ENCODE measurements at places on chromosomes 2 and 18.

DNA sequence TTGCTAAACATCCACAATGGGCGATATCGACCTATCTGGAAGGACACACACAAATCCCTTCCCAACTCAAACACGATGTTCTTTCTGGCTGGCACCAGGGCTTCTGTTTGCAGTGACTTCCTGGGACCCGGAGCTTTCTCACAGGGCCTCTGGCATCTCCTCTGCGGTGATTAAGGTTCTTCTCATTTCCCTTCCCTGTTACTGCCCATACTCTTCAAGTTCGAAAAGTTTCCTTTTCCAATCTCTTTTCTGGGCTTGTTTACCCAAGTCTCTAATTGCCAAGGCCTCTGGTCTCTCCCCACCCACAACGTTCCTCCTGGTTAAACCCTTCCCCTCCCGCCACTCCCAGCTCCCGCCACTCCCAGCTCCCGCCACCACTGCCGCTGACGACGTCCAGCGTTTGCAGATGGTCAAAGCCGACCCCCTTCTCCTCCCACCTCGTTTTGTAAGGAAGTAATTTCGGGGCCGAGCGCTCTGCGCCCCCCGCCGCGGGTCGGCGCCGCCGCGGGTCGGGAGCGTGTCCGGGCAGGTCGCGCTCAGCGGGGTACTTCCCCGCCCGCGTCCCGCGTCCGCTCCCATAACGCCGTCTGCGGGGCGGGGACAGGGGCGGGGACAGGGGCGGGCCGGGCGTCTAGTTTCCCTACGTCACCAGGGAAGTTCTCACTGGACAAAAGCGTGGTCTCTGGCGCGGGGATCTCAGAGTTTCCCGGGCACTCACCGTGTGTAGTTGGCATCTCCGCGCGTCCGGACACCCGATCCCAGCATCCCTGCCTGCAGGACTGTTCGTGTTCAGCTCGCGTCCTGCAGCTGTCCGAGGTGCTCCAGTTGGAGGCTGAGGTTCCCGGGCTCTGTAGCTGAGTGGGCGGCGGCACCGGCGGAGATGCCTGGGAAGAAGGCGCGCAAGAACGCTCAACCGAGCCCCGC lies at the start of gene PMAIP1:
Gene PMAIP1 (plus strand): TSS at position 699 of the 924 bp plus-strand sequence. CDS start 182 bp downstream, at position 881.
- peak; percentile 90 for DNase-seq

- DNase-seq, result peak; percentile 50
Measured at GRCh38 chr2:5539282-5540165, 152.7 kb upstream of the SOX11 start.

DNA sequence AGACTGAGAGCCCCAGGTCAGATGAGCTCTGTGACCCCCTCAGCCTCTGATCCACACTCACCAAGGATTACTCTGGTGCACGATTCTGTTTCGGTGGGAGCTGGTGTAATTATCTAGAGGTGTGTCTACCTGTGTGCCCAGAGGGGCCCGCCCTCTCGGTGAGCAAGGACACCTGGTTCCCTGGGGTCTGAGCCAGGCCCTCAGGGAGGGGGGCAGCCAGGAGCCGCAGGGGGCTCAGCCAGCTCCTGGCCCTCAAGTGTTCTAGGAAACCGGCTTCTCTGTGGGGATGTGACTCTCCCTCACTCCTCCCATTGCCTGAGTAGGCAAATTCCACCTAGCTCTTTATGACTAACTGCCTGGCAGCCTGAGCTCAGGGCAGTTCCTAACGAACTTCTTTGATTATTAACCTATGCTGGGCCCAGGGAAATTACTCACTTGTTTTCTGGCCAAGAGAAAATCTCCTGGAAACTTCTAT lies 17.4 kb downstream of the AGAP1 start:
- peak; percentile 69 for DNase-seq

- no peak for DNase-seq
Measured at GRCh38 chr2:2573658-2574293, 242.7 kb upstream of the MYT1L start.

GRCh38 chr2:207160115-207160514 lies 5.6 kb downstream of the KLF7 start:
- DNase-seq, result peak; percentile 55

GRCh38 chr2:881204-881918 lies 69.3 kb upstream of the SNTG2 start:
- no peak for DNase-seq

GRCh38 chr2:145040433-145040832 lies 520.5 kb upstream of the ZEB2 start:
- no peak for DNase-seq

DNA sequence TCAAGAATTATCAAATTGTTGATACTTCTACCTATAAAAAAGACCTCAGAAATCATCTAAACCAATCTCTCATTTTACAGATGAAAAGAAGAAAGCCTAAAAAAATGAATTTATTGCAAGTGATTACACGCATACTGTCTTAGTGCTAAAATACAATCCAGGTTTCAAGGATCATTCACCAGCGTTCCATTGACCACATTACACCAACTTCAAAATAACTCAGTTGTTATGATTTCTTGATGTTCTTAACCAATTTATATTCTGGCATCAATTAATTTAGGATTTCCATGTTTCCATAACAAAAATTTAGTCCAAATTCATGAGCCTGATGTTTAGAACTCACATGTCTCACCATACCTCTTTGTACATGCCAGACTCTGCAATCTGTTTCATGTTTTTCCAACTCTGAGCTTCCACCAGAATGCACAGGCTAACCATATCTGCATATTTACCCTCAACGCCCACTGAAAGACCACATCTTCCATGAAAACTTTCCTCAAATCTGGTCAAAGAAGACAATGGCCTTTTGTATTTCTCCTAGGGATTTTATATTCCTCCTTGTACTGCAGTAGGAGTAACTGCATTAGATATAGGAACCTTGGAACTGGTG lies 2.1 kb upstream of the INSIG2 start:
- no peak for DNase-seq

DNA sequence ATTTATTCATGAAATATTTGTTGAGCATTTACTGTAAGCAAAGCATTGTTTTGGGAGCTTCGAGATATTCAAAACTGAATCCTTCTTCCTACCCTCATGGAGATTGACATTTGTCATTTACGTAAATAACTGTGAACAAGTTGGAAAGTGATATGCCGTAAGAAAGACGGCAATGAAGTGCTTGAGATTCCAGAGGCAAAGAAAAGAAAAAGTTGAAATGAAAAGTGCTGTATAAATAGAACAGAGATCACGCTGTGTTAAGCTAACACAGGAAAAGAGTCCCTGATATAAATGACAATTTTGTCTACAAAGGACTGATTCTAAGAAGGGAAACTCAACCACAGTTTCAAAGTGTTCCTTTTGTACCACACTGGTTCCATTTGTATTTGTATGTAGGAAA lies 1.8 kb downstream of the CHRNA1 start:
- DNase-seq, result no peak

DNA sequence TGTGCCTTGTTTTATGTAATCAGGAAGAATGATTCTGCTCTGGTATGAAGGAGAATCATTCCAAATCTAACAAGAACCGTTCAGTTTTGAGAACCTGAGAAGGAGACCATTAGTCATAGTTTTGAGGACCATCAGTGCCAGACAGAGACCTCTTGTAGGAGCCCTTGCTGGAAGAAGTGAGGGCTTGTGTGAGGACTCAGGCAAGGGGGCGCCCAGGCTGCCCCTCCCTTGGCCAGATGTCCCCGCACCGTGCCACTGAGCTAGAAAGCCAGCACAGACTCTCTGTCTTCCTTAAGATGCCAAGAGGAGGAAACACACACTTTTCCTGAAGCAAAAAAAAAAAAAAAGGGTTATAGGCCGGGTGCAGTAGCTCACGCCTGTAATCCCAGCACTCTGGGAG lies 55.7 kb upstream of the SLC39A10 start:
- no peak for DNase-seq

DNA sequence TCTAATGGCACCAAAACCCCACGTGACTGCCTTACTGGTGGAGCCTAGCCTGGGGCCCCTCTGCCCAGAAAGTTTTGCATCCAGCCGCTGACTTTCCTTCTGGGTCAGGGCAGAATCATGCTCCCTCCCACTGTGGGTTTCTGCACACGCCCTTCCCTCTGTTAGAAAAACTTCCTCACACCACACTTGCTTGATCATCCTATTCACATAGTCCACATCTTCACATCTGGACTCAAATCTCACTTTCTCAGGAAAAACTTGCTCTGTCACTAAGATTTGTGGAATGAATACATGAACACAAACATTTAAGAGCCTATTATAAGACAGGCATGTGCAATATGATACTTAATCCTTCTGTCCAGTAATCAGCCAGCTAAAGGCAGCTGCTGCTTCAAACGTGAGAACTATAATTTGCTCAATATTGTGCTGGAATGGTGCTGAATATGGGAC lies 274.7 kb downstream of the RND3 start:
- DNase-seq, result no peak

- no peak for DNase-seq
Measured at GRCh38 chr2:203569677-203570316, 34.7 kb upstream of the RAPH1 start.

DNA sequence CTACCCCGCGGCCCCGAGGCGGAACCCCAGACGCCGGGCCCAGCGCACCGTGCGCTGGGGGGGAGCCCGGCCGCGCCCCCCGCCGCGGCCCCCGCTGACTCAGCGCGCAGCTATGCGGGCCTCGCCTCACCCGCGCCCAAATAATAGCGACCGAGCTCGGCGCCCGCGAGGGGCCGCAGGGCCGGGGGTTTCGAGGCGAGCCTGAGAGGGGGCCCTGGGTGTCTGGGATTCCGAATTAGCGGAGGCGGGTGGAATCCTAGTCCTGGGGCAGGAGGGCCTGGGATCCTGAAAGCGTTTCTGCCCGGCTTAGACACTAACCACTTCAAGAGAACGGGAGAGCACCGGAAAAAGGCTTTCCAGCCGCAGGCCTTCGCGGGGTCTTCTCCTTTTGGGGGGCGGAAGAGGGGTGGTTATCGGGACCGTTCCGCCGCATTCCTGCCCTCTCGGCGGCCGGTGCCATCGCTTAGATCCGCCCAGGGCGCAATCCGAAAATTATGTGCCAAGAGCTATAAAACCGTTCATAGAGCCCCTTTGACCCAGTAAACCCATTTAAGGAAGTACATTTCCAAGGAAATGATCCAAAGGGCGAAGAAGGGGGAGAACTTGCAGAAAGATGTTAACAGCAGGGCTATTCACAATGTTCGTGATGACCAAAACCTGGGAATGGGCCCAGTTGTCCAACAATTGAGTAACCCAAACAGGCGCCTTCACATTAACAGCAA lies 681 bp upstream of the ROCK2 start:
- no peak for DNase-seq

- DNase-seq, result no peak
Measured at GRCh38 chr2:4745056-4745991, 946.9 kb upstream of the SOX11 start.

DNA sequence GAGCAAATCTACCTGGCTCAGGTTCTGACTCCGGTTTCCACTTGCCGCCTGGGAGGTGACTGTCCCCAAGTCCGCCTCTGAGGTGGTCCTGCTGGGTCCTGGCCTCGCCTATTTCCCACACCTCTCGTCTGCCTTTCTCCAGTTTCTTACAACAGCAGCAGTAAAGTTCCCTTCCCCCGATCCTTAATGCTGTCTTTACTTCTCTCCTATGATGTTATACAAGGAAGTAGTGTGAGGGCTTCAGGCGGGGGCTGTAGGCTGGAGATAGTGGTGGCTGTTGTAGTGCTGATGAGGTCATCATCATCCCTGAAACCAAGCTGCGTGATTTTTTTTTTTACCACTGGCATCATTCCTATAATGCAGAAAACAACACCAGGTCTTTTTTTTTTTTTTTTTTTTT lies 18.9 kb downstream of the TGIF1 start:
- no peak for DNase-seq

DNA sequence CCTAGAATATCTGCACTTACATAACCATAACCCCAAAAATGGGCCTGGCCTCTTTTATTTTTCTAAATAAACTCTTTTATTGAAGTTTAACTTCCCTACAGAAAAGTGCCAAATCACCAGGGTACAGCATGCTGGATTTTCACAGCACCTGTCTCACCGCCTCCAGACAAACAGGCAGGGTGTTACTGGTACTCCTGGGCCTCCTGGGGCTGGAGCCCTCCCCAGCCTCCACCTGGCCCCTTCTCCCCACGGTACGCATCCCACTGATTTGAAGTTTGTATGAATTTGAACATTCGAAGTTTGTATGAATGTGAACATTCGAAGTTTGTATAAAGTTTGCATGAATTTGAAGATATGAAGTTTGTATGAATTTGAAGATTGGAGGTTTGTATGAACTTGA lies 232.1 kb downstream of the NDUFA10 start:
- DNase-seq, result no peak

GRCh38 chr2:119545754-119546446 lies 1.7 kb downstream of the CFAP221 start:
- DNase-seq, result no peak

- no peak for DNase-seq
Measured at GRCh38 chr2:191565120-191565519, 112.8 kb upstream of the NABP1 start.

DNA sequence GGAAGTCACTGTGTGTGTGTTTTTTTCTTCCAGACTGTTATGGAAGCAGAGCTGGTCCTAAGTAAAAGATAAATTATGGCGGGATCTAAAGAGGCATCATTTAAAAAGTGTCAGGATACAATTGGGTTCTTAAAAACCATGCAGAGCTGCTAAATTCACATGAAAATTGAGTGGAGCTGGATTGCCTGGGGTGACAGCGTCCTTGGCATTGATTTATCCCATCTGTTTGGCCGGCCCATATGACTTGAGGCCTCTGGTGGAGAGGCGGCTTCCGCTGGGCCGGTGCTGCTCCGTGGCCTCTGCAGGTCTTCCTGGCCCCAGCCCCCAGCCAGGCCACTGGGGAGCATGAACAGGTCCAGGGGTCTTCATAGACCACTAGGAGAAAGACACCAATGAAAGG lies 165.5 kb downstream of the GLI2 start:
- no peak for DNase-seq

- DNase-seq, result no peak
Measured at GRCh38 chr2:237816531-237816930, 18.0 kb downstream of the RBM44 start.

- no peak for DNase-seq
Measured at GRCh38 chr2:160927324-160927723, 232.9 kb upstream of the TANK start.

- no peak for DNase-seq
Measured at GRCh38 chr2:200254773-200255172, 51.7 kb upstream of the SPATS2L start.

- no peak for DNase-seq
Measured at GRCh38 chr18:56451188-56451587, 187.2 kb downstream of the TXNL1 start.

- no peak for DNase-seq
Measured at GRCh38 chr18:75779450-75779849, 351.9 kb upstream of the SMIM21 start.

GRCh38 chr2:37776487-37776886 lies 105.0 kb upstream of the CDC42EP3 start:
- DNase-seq, result peak; percentile 30

Measured in iPS-NIHi11 (cell line).